ENCODE measurements at places on chromosomes 1 and 21.
A peak's percentile ranks its signal among the peaks of the same experiment; 100 is the strongest.

DNA sequence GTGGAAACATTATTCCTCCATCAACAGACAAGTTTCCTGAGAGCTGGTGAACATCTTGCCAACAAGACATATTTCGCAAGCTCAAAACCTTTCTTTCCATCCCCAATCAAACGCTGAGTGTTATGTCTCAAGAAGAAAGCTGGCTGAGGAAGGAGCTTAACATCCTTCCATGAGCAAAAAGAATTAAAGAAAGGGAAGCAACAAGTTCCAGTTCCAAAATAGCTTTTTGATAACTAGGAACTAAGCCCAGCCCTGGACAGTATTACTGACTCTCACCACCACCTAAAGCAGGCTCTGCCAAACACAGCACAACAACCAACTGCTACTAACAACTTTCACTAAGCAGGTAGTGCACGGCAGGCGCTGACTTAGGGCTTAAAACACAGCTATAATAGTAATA lies 50.2 kb downstream of the CAPZB start:
- DNase-seq = peak; percentile 63

GRCh38 chr1:181587870-181588438 lies 104.6 kb downstream of the CACNA1E start:
- no peak for DNase-seq

DNA sequence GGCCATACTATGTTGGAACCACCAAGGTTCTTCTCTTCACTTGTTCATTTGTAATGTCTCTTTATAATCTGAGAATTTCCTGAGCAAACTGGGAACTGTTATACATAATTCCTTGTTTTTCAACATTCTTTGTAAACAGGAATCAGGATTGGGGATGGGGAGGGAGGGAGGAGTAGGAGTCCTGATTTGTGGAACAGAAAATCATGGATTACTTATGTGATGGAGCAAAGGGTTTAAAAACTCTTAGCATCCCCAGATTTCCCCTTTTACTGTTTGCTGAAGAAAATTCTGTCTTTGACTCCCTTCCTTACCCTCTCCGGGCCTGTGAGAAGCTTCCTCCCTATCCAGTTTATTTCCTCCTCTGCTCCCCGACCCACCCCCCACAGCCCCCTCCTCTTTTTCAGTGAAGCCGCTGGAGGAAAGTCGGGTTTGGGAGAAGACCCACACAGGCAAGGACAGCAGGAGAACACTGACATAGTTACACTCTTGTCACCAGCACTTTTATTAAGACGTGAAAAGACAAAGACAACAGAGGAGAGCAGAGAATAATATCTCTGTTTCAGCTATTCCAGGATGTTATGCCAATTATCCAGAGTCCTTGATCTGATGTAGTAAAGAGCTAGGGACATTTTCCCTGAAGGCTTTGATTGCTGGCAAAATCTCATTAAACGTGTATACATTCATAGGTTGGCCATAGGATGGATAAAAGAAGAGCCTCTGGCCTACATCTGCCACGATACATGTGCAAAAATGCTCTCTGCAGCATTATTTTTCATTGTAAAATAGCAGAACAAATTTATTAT lies 4.6 kb upstream of the NBPF1 start:
- DNase-seq = no peak

GRCh38 chr1:90781534-90781933 lies 64.4 kb upstream of the BARHL2 start:
- DNase-seq = no peak

- no peak for DNase-seq
These were observed 79.5 kb downstream of the TNFSF18 start for GRCh38 chr1:172971241-172971640.

- no peak for DNase-seq
These were observed 792.4 kb upstream of the ADGRL2 start for GRCh38 chr1:81008293-81008692.

Data from HL-60 (cell line).